Osteocyte (in vitro differentiated cells): ENCODE measurements at places on chromosomes 6 and 20. TPM values are rescaled to one million over a fixed set of nuclear protein-coding genes. Genes with fewer than 3 reads are reported as not detected.

GRCh38 chr6:392441-393390, 1.2 kb downstream of the IRF4 start:
- no peak for DNase-seq

- DNase-seq = no peak
Measured at GRCh38 chr6:138577151-138577915, 78.0 kb upstream of the NHSL1 start.

PRR18 gene
- not detected in 2 replicates for total RNA-seq

FLRT3 gene
- 0.16 and 0.40 TPM in 2 replicates for total RNA-seq

DNA sequence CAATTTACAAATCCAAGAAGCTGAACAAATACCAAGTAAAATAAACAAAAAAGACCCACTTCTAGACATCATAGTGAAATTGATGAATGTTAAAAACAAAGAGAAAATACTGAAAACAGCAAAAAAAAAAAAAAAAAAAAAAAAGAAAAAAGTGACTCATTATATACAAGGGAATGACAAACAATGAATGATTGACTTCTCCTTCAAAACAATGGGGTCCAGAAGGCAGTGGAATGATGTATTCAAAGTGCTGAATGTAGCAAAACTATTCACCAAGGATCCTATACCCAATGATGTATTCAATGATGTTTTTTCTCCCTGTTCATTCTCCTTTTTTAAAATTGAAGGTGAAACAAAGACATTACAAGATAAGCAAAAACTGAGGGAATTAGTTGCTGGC, 650.0 kb downstream of the UTRN start:
- DNase-seq = no peak

DNA sequence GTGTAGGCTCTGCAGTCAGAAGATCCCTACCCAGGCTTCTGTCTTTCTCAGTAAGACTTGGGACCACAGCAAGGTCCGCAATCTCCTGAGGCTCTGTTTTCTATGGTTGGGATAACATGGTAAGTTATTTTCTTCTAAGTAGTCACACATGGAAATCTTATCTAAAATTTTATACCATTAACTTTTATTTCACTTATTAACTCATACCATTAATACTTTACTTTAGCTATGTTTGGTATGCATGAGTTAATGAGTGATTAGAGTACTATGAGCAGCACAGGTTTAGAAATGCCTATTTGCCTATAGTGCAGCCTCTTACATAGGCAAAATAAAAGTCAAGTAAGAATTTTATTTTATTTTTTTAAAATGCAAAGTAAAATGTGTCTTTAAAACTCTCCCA, 27.2 kb downstream of the GINM1 start:
- DNase-seq = no peak

BMP6 gene
- not detected in 2 replicates for total RNA-seq
